ENCODE measurements at places on chromosomes 13 and 19. TPM values are rescaled to one million over a fixed set of nuclear protein-coding genes. Genes with fewer than 3 reads are reported as not detected.

MYO9B gene
- total RNA-seq, result 38.1 TPM

NDFIP2 gene
- 46.3 TPM for total RNA-seq

AKAP11 gene
- total RNA-seq, result 19.3 TPM

TEAD2 gene
- 62.7 TPM for total RNA-seq

TNFSF9 gene
- total RNA-seq, result 1.0 TPM

GRCh38 chr13:46715363-46715762 is 81.6 kb downstream of the ESD start:
- no peak for DNase-seq

DNA sequence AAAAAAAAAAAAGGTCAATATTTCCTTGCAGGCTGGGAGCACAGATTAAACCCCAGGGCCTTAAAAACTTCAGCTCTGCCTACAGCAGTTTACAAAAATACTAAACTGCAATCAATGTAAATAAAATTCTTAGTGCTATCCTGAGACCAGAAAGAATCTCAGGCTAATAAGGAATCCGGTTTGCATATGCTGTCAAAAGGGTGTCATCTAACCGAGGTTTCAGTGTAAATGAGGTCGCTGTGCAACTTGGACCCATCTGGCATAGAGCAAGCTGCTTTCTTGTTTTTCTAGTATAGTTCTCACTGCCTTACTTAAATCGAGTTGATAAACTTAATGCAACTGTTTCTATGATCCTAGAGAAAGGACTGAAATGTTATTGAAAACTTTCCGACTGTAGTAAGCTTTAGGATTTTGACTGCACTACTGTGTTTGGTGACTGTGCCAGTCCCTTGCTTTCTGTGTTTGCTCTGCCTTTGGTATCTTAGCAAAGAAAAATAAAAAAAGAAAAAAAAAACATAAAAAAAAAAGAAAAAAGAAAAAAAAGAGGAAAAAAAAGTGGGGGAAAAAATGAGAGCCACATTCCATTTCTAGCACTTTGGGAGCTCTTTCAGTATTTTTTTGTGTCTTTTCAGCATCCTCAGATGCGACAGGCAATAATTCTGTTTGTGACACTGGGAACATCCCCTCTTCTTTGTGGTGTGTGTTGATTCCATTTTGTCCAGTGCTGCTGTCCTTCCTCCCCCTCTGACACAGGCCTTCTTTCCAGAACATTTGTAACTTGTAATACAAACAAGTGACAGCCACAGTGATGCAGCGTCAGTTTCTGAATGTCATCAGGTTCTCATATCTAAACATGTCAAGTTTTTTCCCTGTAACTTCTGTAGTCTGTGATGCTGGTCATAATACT is 340.5 kb downstream of the ZNF536 start:
- no peak for DNase-seq

GRCh38 chr19:7294558-7295212 is 471 bp upstream of the INSR start:
- peak; percentile 91 for DNase-seq

GRCh38 chr19:8452446-8453123 is 7.8 kb downstream of the HNRNPM start:
- DNase-seq, result no peak

DNA sequence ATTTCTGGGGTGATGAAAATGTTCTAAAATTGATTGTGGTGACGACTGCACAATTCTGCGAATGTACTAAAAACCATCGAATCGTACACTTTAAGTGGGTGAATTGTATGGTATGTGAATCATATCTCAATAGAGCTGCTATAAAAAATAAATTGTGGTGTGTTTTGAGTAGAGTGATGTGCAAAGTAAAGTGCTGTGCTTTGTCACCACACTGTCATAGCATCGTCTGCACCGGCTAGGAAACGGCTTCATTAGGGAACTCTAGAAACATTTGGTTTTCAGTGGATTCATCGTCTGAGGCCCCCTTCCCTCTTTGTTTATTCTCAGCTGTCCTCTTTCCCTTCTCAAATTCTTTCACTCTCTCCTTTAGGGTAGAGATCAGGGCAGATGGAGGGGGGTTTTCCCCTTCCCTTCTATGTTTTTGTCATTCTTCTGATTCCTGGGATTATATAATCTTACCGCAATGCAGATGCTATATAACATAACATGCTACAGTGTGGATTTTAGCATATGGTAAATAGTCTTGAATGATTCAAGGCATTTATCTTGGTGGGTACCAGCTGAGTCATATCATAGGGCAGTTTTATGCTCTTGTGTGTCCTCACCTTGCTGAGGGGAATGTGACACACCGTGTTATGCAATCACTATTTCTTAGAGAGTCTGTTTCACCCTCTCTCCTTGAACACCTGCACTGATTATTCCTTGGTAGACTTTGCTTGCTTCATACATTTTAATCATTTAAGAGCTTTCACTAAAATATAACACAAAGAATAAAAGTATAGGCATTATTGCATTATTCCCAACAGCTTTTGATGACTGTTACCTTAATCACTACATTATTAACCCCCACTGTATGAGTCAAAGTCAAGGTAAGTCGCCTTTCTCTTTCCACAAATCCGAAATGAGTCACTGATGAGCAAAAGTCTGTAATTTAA is 239.4 kb downstream of the DCLK1 start:
- DNase-seq, result no peak

DNA sequence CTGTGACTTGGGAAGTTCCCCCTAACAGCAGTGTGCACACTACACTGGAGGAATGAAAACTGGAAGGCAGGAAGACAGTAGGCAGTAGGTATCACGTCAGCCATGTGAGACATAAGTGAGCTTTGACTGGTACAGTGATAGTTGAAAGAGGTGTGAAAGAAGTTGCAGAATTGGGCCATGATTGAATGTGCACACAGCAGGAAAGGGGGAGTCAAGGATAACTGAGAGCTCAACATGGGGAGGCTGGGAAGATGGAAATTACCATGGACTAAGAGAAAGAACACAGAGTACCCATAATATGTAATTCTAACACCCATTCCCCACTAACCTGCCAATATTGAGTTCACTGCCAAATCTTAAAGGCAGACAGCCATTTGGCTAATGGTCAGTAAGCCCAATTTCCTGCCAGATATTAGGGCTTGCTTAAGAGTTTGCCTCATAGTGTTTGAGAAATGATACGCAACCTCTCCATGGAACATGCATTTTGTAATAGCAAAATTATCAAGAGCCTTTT is 321.7 kb downstream of the DCT start:
- no peak for DNase-seq
